Vagina (tissue), 2 donors: ENCODE measurements at places on chromosomes 4 and X.

DNA sequence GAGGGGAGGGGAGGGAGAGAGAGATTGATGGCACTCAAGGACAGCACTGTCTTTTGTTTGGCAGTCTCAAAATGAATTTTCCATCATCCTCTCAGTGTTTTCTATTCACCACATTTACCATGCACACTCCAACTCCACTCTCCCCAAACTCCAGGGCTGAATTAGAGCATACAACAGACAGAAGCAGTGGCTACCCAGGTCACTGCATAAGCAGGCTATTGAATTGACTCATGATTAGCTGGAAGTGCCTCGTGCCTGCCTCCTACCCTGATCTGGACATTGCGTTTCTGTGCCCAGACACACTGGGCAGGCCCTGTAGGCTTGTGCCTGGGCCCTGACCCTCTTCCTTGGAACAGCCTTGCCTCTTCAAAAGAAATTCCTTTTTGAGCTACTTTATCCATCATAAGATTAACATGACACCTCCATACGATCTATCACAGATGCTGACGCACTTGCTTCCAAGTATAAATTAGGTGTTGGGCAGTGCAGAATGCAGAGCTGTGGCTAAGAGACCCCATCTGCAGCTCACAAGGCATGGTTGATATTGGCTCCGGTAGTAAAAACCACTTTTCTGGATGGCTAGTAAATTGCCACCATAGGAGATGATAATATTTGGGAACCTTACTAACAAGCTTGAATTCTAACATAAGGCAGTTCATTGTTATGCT, 752.9 kb downstream of the RPA4 start:
- DNase-seq = no peak

DNA sequence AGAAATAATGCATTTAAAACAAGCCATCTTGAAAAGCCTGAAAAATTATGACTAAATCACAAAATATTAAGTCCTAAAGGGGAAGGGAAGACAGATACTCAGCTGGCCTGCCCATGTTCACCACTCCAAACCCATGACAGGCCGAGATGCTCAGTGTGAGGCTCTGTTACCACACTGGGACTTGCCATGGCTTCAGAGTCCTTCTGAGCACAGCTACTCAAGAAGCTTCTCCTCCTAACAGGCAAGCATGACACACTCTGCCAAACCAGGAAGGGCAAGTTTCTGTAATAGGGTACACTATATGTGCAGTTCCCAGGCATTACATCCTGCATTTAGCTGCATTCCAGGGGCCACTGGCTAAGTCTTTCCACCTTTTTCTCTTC, 34.0 kb upstream of the CYBB start:
- DNase-seq = no peak

- DNase-seq = no peak
These were observed 27.6 kb downstream of the ANXA10 start for GRCh38 chr4:168119890-168120289.

DNA sequence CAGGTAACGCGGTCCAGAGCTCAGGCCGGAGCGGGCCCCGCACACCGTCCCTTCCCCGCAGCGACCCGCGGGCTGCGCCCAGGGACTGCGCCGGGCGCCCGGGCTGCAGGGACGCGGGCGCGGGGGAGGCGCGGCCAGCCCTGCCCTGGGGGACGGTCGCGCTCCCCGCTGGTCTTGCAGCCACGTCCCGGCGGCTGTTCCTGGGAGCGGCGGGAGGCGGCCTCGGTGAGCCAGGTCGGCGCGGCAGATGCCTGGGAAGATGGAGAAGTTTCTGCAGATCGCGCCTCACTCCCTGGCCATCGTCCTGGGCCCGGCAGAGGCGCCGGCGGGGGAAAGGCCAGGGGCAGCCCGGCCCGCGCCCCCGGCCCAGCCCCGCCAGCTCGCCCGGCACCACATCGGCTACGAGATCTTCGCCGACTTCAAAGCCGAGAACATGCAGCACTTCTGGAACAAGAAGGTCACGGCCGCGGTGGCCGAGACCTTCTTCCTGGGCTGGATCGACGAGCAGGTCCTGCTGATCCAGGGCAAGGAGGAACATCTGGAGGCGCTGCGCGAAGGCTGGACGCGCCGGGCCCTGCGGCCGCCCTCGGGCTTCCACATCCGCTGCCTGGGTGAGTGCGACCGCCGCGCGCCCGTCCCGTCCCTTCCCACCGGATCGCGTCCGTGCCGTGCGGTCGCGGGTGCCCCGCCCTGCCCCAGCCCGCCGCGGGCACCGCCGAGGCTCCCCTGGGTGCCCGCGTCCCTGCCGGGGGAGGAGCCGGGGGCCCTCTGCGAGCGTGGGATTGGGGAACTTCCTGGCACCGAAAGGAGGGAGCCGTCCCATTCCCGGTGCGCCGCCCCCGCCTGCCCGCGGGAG, 107.4 kb upstream of the STOX2 start:
- DNase-seq = no peak

GRCh38 chrX:154815274-154815818, 10.1 kb upstream of the MPP1 start:
- DNase-seq = no peak

GRCh38 chrX:150719621-150720020, 26.4 kb downstream of the MTMR1 start:
- DNase-seq = no peak

DNA sequence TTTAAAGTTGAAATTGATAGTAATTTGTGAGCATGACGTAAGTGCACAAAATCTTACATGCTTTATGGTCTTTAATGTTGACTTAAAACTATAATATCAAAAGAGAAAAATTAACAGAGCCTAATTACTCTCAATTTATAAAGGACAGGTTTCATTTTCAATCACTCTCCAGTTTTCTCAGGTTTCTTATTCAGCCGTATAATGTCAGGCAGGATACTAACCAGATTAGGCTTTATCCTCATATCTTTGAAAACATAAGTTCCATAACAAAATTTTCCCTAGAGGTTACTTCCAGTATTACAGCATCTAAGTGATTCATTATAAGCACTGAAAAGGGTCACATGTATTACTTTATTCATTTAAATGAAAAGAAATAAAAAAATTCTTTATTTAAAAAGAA, 492.1 kb downstream of the PACRGL start:
- no peak for DNase-seq

- DNase-seq = no peak
These were observed 201.3 kb upstream of the CTSO start for GRCh38 chr4:156154978-156155377.

- no peak for DNase-seq
These were observed 24.4 kb downstream of the TNIP3 start for GRCh38 chr4:121139533-121140222.

DNA sequence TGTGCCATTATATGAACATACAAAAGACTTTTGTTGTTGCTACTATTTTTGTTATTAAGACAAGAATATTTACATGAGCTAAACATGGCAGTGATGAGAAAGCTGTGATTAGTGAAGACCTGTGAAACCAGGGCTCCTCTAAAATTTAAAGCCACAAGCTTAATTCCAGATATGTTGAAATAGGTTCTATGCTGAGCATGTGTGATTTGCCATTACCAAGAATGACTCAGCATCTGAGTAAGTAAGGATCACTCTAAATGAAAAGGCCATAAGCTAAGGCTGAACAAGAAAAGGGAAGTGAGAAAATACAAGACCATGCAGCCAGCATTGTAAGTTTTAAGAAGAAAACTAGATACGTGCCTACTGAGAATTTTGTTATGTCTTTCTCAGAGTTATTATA, 75.9 kb upstream of the CAMK2D start:
- no peak for DNase-seq

GRCh38 chr4:41455206-41455605, 82.8 kb upstream of the LIMCH1 start:
- no peak for DNase-seq

GRCh38 chr4:47334652-47335051, 128.8 kb downstream of the COMMD8 start:
- DNase-seq = no peak

DNA sequence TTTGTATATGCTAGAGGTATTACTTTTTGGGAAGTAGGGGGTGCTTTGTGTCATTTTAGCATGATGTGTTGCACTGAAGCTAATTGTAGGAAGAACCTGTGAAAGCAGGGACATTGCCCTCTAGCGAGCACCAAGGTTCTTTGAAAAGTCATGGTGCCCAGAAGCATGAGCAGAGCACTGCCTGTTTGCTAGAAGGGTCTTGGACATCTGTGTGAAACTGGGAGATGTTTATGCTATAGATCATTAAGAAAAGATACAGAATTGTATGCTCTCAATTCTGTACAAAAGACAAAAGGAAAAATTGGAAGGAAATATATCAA, 14.7 kb downstream of the GRPR start:
- DNase-seq = no peak

- no peak for DNase-seq
These were observed 31.6 kb upstream of the MRFAP1 start for GRCh38 chr4:6608758-6609414.

- DNase-seq = no peak
These were observed 13.2 kb downstream of the MAGED2 start for GRCh38 chrX:54820737-54821136.

DNA sequence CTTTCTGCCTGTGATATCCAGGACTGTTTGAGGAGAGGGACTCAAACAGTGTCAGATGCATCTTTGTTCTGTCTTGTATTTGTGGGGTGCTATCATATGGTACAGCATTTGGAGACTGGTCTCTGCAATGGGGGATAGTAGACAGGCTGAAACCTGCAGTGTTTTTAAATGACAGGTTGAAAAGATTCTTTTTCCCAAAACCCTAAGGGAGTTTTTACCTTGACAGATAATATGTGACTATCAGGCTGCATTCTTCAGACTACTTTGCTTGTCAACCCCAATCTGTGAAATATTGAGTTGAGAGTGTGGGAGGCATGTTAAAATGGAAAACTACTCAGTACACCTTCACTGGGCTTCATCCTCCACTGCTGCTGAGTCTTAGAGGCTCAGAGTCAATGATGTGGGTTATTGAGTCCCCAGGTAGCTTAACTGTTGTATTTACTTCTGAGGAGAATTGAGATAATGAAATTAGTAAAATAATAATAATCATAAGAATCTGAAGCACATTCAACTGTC, 274.9 kb downstream of the GASK1B start:
- no peak for DNase-seq
